ENCODE measurements at places on chromosomes 13 and 19.

GRCh38 chr19:31512181-31512970, 163.1 kb upstream of the TSHZ3 start:
- no peak for DNase-seq

DNA sequence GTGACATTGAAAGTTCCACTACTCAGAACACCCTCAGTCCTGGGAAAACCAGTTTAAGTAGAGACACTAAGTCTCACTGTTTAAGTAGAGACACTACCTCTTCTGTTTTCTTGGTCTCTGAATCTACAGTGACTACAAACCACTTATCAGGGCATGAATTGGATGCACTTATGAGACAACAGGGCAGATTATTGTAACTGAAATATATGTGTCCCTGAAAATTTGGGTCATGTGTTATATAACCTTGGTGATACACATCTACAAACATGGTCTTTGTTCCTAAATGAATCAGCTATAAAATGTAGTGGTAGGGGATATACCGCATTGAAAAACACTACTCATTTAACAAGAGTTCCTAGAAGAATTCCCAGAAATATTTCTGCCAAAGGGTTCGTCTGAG, 55.7 kb downstream of the SERP2 start:
- DNase-seq = no peak

- no peak for DNase-seq
These were observed 3.6 kb upstream of the ZNF583 start for GRCh38 chr19:56400485-56400884.

DNA sequence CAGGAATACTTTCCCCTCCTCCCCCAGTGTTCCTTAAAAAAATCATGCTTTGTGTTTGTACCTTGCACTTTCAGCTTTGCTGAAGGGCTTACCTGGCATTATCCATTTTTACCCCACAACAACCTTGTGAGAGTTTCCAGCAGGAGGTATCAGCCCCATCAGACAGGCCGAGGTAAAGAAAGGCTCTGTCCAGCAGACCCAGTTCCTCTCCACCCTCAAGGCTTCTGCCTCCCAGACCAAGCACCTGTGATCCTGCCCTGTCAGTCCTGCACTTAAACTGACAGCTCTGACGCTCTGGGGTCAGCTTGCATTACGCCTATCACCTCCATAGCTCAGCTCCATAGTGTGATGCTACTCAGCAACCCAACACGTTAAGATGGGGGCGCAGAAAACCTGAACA, 803.1 kb downstream of the UQCRFS1 start:
- no peak for DNase-seq

DNA sequence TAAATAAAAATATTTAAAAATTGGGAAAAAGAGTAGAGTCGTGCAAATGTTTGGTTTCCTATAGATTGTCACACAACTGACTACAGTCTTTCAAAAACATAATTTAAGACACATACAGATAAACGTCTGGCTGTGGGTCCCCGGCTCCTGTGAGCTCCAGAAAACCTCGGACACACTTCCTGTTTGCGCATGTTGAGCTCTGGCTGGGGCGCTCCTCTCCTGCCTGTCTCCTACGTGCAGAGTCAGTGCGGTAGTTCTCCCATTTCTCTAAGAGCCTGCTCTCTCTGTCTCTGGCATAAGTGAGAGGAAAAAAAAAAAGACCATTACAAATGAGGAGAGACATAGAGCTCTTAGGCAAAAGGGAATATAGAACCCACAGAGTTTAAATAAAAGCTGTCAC, 128.2 kb upstream of the OBI1 start:
- DNase-seq = no peak

GRCh38 chr13:48233889-48234488, 983 bp downstream of the ITM2B start:
- DNase-seq = no peak

DNA sequence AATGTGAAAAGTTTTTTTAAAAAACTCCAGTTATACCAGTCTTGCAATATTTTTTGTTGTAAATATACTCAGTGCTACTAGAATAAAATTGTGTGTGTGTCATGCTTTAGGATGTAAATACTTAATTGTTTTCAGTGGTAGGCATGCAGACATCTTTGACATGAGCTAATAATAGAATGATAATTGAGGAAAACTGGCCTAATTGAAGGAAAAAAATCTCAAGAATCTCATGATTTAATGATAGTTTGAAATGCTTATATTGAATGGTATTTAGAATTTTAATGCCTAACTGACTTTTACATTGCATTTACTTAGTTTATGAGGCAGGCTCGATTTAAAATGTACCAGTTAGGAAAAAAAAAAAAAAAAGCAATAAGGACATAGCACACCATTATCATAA, 3.2 kb upstream of the MAB21L1 start:
- no peak for DNase-seq

DNA sequence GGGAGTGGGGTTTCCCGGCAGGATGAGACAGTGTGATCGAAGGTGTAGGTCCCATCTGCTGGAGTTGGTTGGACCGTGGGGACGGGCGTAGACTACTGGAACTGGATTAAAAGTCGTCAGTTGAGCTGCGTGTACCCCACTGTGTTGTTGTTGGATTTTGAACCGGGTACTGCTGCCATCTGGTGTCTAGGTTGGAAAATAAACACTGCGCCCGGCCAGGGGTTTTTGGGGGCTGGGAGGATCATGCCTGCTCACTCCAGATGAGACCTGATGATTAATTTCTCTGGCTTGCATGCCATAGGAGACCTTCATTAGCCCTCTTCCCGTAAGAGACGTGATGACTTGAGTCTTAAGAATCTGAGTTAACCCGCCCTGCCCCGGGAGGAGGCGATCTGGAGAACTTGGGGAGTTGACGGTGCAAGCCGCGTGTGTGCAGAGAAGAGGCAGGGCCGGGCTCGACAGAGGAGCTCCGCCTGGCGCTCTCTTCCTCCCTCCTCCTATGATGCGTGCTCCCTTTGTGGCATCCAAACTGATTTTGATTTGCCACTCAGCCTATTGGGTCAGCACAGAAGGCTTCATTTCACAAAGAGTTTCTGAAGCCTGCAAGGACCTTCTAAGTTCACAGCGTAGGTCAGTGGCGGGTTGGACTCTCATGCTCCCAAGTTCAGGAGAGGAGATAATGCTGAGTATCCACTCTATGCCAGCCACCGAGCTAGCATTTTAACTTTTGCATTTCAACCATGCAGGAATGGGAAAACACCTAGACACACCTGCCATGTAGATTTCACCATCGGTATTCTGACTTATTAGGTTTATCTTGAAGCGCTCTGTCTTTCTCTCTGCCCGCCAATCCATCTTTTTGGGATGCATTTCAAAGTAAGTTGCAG, 2.7 kb downstream of the UHRF1 start:
- peak; percentile 43 for DNase-seq

DNA sequence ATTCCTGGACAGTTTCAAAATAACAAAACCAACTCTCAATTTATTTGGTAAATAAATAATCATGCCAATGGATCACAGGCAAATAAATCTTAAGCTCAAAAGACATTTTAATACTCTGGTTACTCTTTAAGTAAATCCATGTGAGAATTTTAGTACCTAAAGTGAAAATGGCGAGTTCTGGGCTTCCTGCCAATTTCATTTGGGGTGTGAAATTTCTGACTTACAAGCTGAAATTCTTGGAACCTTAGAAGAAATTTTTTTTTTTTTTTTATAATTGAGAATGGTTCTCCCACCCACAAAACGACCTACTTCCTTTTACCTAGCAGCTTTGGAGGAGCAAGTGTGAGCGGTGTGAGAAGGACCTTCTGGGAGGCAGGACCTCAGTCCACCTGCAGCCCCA, 354.5 kb upstream of the NBEA start:
- no peak for DNase-seq

GRCh38 chr13:40613914-40614313, 52.5 kb downstream of the FOXO1 start:
- no peak for DNase-seq

GRCh38 chr13:87259479-87260083, 411.6 kb upstream of the SLITRK5 start:
- DNase-seq = no peak

DNA sequence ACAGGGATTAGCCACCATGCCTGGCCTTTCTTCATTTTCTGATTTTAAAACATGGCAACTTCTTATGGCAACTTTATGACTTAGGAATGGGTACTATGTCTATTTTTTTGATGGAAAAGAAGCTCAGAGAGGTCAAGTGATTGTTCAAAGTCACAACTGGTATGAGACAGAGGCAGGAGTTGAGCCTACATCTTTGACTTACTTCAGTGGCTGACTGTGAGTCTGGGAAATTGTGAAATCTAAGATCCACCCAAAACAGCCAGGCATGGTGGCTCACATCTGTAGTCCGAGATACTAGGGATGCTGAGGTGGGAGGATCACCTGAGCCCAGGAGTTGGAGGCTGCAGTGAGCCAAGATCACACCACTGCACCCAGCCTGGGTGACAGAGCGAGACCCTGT, 2.4 kb upstream of the ACTL9 start:
- DNase-seq = no peak

DNA sequence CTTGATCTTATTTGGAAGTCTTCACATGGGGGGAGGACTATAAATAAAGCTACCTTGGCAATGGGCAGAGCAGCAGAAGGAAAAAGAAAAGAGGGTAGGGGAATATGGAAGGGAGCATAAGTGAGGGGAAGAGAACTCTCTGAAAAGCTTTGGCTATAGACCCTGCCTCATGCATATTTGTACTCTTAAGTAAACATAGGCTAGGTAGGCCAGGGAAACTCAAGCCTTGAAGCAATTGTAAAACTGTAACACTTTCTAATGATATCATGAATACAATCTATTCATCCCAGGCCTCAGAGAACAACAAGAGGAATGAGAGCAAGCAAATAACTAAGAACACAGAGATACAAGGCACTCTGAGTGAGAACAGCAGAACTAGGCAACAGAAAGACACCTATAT, 20.4 kb downstream of the MYCBP2 start:
- no peak for DNase-seq

DNA sequence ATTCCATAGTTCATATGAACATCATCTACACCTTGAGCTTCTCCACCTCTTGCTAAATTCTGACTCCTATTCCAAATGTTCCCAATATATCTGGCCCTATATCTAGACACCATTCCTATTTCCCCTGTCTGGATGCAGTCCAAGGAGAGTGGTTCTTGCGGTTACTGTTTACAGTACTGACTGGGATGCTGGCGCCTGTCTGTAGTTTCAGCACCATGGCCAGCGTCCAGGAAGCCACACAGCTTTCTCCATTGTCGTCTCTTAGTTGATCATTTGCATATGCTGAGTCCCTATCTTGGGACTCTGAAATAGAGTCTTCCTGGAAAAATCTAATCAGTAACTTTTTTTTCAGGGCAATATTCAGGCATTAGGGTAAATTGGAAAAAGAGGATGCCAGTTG, 14.9 kb downstream of the LAIR2 start:
- DNase-seq = no peak

GRCh38 chr19:15841875-15842569, 26.6 kb upstream of the OR10H1 start:
- no peak for DNase-seq

DNA sequence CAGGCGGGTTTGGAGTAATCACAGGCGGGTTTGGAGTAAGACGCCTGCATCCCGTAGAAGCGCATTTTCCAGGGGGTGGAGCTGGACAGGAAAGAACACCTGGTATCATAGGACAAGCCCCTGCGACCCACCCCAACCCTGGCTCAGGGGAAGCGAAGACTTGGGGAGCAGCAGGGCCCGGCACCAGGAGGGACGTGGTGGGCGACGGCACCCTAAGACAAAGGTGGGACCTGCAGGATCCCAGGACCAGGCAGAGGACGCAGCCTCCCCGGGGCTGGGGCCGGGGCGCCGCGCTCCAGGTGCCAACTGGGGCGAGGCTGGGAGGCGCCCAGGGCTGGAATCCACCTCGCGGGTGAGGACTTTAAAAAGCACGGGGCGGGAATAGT, 520 bp downstream of the ZNF600 start:
- DNase-seq = no peak

GRCh38 chr19:48271531-48272151, 1.8 kb downstream of the ZNF114 start:
- DNase-seq = no peak

DNA sequence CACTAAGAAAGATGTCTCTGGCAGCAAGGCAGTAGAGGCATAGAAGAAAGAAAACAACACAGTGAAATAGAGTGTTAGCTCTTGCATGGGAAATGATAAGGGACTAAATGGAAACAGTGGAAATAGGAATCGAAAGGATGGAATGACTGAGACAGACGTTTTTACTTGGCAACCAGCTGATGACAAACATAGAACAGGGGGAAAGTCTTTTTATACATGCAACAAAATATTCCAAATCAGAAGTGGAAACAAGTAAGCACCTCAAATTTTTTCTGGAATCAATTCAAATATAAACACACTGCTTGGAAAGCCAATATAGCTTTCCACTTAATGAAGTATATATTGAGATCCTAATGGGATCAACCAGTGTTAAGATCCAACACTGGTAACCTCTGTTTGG, 110.2 kb downstream of the MZT1 start:
- no peak for DNase-seq

DNA sequence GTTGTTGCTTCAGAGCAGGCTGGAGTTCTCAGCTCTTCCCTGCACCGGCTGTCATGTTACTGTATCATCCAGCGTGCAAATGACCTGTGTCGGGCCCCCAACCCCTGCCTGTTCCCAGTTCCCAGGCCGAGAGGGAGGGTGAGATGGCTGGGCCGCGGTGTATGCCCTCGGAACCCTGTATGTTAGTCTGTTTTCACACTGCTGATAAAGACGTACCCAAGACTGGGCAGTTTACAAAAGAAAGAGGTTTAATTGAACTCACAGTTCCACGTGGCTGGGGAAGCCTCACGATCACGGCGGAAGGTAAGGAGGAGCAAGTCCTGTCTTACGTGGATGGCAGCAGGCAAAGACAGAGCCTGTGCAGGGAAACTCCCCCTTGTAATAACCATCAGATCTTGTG, 10.9 kb downstream of the TMEM255B start:
- DNase-seq = no peak

DNA sequence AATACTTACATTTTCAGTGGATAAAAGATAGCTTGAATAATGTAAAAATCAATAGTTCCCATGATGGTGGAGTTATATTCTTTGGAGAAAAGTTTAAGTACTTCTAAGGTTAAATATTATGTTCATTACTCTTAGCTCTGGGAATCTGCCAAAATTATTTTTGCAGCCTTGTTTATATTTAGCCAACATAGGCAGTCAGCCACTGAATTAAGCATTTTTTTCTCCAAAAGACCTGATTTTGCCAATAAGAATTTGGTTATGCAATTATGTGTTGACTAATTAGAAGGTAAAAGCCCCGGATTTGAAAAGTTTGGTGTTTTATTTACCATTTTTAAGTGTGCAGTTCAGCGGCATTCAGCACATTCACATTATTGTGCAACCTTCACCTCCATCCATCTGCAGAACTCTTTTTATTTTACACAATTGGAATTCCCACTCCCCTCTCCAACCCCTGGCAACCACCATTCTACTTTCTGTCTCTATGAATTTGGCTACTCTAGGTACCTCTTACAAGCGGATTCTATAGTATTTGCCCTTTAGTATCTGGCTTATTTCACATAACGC, 90.1 kb upstream of the C1QTNF9B start:
- DNase-seq = no peak

GRCh38 chr19:14786421-14786851, 8.1 kb upstream of the ADGRE2 start:
- DNase-seq = no peak

GRCh38 chr13:81395368-81395767, 1054.4 kb upstream of the SPRY2 start:
- DNase-seq = no peak
